ENCODE measurements at places on chromosomes 2 and 18.

DNA sequence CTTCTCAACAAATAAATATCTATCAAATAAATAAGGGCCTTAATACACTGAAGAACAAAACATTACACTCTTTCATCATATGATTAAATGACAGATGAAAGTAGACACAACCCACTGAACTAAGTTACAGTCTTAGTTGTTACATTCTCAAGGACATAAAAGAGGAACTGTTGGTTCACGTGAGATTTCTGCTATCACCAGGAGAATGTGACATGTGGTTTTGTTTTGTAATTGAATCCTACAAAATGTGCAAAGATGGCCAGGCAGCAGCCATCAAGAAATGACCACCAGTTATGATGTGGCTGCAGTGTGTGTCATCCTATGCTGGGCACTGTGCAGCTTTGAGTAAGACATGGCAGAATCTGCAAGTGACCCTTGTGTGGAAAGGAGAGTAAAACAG lies 310.6 kb upstream of the PIK3C3 start:
- no peak for DNase-seq

DNA sequence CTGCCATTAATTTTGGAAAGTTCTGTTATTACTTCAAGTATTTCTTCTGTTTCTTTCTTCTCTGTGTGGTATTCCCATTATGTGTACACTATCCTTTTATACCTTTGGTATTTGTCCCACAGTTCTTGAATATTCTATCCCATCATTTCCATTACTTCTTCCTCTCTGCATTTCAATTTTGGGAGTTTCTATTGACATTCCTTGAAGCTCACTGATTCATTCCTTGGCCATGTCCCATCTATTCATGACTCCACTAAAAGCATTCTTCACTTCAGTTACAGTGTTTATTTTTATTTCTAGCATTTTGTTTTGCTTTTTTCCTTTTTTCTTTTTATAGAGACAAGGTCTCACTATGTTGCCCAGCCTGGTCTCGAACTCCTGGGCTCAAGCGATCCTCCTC lies 30.3 kb downstream of the PROC start:
- no peak for DNase-seq

- no peak for DNase-seq
Measured at GRCh38 chr18:24928301-24928878, 423.6 kb downstream of the ZNF521 start.

DNA sequence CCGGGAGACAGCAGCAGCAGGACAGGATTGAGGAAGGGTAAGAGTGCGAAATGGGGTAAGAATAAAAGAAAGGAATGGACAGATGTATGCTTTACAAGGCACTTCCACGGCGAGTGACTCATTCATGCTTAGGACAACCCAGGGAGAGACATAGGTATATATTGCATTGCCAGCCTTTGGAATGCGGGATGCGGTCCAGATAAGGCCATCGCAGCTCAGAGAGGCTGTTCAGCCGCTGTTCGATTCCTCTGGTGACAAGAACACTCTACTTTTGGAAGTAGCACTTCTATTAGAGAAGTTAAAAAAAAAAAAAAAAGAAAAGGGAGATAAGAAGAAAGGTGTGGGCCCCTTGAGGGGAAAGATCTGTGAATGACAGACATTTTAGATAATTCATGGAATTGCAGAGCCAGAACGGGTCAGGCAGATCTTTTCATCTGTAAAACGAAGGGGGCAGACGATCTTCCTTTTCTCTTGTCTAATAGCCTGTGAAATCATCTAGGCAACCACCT lies 819 bp upstream of the NCOA1 start:
- peak; percentile 72 for DNase-seq

DNA sequence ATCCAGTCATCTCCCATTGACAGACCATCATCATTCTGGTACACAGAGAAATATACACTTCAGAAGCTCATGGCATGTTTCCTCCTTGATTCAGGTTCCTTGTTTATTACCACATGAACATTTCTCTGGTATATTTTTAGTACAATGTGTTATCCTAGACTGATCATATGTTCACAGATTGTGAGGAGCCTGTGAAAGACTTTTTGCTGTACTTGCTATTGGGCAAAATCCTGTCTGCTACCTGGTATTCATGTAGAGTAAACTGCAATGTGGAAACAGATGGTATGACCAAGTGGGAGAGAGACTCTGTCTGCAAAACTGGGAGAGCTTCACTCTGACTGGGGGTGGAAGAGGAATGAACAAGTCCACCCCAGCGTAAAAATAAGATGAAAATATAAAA lies 657.2 kb downstream of the IRS1 start:
- DNase-seq = no peak

DNA sequence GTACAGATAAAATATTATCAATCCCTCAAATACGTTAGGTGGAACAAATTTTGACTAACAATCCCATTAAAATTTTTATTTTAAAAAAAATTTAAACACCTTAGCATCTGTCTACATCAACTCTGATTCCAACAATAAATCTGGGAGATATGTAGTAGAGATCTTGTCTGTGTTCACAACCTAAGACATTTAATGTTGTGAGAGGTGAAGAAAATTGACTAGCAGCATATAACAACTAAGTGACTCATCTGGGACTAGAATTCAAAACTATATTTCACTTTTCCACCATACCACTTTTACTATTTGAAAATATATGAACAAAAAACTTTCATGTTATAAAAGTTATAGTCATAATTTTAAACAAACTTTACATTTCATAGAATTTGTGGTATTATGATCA lies 97.9 kb downstream of the ATAD2B start:
- no peak for DNase-seq

DNA sequence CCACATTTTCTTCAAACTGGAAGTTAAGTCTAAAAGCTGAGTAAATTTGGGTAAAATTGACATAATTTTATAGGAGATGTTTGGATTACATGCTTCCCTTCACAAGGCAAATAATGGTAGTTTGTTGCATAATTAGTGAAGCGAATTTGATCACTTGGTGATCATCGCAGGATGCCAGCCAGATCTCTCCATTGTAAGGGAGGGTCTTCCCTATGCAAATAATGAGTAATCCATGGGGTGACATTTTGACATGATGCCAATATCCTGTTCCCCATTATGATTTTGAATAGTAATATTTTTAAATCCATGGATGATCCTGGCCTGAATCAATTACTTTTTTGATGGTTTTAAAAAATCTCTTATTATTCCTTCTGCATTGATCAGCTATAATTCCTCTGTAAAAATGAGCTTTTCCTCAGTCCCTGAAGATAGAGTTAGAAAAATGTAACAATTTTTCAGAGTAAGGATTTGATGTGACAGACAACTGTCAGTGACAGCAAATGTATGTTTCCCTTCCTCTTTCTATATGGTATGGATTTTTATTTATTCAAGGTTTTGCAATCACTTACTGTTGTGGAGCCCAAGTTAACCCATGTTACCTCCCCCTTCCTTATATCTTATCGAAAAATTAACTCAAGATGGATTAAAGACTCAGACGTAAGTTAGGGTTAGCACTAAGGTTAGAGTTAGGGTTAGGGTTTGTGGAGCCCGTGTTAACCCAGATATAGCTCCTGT lies 21.4 kb downstream of the CCL20 start:
- DNase-seq = no peak

- DNase-seq = no peak
Measured at GRCh38 chr2:73893764-73894474, 1.1 kb downstream of the ACTG2 start.

DNA sequence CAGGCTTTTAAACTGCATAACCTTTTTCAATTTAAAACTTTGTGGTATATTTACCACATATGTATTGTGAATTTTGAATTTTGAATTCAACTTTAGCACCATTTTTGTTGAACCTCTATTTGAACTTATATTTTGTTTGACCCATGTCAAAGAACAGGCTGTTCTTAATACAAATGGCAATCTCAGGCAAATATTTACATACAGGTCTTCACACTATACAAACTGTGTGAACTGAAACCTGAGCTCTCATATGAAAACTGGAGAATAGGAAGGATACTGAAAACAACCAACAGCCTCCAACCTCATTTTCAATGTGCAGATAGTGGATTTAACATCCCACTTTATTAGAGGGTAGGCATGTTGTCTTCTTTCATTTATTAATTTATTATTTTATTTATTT lies 491.8 kb downstream of the KCNJ3 start:
- no peak for DNase-seq

GRCh38 chr2:83585250-83585649 lies 873.8 kb downstream of the SUCLG1 start:
- no peak for DNase-seq

DNA sequence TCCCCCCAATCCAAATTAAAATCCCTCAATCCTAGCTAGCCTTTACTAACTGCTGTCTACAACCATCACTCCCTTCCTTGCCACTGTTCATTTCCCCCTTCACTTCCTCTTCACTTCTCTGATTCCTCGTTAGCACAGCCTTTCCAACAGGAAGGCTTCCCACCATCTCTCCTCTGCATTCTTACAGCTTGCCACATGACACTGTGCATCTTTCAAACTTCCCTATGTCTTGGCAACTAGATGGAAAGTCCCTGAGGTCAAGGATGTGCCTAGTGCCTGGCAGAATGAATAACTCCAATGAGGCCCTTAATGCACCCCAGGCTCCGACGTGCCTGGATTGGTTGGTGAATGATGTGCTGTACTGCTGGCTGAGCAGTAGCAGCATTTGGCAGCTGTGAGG lies 15.2 kb downstream of the SAP130 start:
- DNase-seq = no peak

DNA sequence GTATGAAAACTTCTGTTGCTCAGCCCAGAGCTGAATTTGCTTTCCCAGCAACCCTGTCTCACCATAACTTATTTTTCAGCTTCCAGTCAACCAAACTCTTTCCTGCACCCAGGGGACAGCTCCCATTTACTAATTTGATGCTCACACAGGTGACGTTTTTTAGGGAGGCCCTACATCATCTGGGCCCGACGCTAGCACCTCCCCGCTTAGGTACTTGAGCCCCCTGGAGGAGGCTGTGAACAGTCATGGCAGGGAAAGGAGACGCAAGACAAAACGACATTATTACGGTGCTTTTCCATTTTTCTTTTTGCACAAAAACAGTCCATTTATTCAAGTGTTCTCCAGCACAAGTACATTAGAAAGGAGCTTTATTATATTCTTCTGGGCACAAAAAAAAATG lies 59.2 kb upstream of the POMC start:
- DNase-seq = no peak

- DNase-seq = no peak
Measured at GRCh38 chr2:193743089-193743488, 1548.4 kb upstream of the TMEFF2 start.

DNA sequence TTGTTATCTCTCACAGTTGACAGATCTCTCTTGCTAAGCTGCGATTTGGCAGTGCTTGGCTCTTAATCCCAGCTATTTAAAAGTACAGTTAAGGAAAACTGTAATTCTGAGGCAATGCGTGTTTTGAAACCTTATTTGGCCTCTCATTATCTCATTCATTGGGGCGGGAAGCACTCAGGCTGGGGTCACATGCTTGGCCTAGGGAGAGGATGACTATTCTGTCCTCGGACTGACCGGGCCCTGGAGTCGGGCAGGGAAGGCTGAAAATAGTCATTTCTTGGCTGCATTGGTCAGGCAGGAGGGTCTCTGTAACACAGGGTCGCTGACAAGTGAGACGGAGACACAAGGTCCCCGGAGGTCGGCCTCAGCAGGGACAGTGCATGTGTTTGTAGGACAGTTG lies 20.2 kb upstream of the EMILIN2 start:
- no peak for DNase-seq

DNA sequence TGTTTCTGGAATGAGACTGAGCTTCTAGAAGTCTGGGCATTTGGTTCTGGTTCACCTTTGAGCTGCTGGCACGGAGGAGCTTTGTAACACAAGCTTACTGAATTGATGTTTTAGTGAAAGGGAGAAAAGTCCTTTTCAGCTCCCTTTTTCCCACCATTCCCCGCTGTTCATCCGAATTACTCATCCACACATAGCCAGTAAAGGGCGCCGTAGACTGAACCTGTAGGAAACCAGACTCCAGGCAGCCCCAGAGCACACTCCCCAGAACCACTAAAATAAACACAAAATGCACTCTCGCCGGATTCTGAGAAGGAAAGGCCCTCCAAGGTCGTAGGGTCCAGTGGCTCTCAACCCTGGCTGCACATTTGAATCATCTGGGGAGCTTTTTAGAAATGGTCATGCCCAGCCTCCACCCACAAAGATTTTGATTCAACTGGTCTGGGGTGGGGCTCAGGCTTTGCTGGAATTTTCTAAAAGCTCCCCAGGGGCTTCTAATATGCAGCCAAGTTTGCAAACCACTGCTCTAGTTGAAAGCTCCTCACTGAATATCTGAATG lies 29.6 kb downstream of the TCF7L1 start:
- no peak for DNase-seq

GRCh38 chr2:130813722-130814121 lies 23.0 kb upstream of the ARHGEF4 start:
- no peak for DNase-seq

- no peak for DNase-seq
Measured at GRCh38 chr2:129070663-129071062, 752.0 kb upstream of the HS6ST1 start.

DNA sequence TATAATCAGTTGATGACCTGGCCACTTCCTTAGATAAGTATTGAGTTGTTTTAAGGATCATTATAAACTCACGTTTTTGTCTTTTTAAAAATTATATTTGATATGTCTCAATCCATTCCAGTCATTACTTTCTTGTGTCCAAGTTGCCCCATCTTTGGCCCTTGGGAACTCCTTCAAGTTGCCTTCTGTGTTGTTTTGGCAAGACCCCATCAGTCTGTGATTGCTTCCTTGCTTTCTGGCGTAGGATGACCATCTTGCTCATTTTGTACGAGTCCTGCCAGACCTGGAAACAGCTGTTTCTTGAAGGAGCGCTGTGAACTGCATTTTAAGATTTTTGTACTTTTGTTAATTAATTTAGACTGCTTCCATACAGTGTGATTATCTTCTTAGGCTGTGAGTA lies 68.9 kb upstream of the ITM2C start:
- DNase-seq = no peak

DNA sequence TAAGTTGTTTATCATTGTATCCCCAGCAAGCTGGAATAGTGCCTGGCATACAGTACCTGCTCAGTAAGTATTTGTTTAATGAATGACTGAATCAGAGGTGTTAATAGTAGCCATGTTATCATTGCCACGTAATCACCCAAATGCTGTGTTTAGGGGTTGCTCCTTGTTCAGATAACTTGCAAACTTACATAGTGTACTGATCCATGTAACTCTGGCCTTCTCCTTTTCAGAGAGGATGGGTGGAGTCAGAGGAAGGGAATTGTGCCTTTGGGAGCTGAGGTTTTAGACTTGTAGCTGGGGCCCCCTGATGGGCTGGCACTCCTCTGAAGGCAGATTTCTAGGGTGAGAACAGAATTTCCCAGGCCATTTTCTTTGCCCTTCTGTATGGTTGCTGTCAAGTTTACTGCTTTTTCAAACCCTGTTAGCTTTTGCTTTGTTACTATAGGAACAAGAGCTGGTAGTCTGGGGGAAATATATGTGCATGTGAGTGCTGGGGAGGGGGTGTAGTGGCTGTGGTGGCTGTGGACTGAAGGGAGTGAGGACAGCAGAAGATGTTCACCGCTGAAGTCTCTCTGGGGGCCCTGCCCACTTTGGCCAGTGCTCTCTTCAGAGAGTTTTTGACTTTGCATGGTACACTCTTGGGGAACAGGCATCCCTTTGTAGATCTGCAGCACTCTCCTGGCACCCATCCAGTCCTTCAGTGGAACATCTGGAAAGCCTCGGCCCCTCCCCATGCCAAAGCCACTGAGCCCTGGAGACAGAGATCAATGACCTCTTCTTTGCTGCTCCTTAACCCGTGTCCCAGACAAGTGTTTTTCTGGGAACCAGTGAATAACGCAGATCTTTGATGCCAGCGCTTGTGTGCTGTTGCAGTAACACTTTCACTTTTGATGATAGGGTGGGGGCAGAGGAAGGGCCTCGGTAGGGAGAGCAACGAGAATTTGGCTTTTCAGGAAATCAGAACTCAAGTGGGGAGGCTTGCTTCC lies 209.0 kb downstream of the PRKCE start:
- DNase-seq = no peak
